T-helper 9 cell (primary cell): ENCODE measurements at places on chromosomes 16 and 17.

DNA sequence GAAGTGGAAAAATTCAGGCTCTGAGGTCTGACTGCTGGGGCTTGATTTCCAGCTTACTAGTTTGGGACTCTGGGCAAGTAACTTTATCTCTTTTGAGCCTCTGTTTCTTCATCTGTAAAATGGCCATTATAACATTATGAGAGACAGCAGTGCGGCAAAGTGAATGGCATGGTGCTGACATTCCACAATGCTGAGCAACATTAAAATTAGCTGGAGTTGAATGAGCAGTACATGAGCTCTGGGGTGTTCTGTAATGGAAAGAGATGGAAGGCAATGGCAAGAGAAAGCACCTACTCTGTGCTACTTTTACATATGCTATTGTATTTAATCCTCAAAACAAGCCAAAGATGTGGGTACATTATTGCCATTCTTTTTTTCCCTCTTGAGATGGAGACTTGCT lies 535.7 kb upstream of the CDH11 start:
- no peak for DNase-seq

DNA sequence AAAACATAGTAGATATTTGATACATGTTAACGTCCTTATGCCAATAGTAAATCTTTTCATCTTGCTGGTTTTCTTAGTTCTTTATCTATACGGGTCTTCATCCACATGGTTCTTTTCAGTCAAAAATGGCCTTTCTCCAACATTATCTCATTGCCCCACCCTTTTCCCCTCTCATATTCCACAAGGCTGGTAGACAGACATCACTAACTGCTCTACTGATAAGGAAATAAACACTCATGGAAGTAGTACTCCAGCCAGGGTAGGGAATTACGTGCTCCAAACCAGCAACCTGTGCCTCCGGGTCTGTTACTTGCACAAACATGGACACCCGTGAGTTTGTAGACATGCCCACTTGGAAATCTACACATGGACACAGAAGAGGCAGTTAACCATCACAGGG lies 141.4 kb downstream of the XYLT1 start:
- no peak for DNase-seq

- DNase-seq: no peak
Observed at GRCh38 chr16:83626676-83627075, 181.1 kb upstream of the HSBP1 start.

DNA sequence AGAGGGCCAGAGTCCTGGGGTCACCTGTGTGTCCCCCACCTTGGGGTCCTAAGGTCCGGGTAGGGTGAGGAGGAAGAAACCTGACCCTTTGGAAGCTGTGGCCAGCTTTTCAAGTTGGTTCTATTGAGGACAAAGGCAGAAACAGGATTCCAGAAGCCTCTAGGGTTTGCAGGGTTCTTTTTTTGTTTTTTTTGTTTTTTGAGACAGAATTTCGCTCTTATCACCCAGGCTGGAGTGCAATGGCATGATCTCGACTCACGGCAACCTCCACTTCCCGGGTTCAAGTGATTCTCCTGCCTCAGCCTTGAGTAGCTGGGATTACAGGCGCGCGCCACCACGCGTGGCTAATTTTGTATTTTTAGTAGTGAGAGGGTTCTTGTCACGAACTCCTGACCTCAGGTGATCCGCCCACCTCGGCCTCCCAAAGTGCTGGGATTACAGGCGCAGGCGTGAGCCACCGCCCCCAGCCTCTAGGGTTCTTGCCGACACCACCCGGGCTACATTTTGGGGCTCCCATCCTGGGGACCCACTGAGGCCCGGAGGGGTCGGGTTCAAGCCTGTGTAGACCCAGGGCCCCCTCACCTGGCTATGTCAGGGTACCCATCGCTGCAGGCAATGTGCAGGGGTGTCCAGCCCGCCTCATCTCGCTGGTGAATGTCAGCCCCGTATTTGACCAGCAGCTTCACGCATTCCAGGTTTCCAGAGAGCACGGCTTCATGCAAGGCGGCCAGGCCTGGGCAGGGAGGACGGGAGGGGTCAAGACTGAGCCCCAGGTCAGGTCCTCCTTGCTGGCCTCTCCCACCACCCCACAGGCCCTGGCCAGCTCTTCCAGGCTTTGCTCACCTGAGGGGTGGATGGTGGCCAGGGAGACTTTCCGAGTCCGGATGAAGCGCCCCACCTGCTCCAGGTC lies 674 bp downstream of the PPP1R27 start:
- DNase-seq: no peak

DNA sequence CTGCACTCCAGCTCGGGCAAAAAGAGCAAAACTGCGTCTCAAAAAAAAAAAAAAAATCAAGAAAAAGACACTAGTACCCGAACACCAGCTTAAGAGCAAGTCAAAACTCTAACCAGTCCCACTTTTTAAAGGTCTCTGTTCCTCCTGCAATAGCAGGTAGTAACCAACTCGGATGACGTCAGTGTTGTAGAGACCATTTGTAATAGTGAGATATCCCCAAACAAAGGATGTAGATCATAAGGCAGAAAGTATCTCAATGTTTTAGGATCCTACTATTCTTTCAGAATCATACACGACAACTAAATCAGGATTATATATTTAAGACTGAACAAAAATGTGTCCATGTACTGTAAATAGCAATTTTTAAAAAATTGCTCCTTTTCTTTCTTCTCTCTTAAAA lies 2.4 kb downstream of the JPT1 start:
- no peak for DNase-seq

- no peak for DNase-seq
Observed at GRCh38 chr17:56909742-56910508, 3.9 kb downstream of the TRIM25 start.

- DNase-seq: no peak
Observed at GRCh38 chr17:6675201-6675825, 23.8 kb downstream of the C17orf100 start.

- DNase-seq: no peak
Observed at GRCh38 chr16:28602529-28602928, 5.7 kb upstream of the SULT1A2 start.

GRCh38 chr17:30824002-30824355 lies 513 bp downstream of the CRLF3 start:
- DNase-seq: peak; percentile 19

- DNase-seq: no peak
Observed at GRCh38 chr17:2594722-2595599, 1.5 kb downstream of the PAFAH1B1 start.

DNA sequence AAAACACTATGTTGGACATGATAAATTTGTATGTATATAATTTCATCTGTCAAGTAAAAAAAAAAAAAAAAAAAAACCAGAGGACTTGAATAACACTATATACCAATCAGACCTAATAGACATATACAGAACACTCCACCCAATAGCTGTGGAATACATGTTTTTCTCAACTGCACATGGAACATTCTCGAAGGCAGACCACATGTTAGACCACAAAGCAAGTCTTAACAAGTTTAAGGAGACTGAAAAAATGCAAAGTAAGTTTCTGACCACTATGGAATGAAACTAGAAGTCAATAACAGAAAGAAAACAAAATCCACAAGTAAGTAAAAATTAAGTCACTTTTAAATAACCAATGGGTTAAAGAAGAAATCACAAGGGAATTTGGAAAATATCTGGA lies 8.4 kb upstream of the CNTNAP4 start:
- DNase-seq: no peak

GRCh38 chr16:55938126-55938525 lies 63.0 kb upstream of the CES5A start:
- no peak for DNase-seq

DNA sequence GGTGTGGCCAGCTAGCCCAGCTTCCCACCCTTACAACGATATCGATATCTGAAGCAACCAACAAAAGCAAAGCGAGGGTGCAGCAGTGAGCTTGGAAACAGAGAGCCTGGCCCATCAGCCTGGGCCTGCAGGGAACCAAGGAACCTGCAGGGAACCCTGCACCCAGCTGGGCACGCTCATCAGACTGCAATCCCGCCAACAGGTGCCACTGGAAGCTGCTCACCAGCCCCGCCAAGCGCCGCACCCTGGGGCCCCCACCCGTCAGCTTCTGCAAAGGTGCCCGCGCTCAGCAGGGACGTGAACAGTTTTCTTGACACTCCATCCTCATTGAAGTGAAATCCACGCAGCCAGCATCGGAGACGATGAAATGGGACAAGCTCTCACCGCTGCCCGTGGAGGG lies 250.7 kb downstream of the RBFOX3 start:
- DNase-seq: no peak

DNA sequence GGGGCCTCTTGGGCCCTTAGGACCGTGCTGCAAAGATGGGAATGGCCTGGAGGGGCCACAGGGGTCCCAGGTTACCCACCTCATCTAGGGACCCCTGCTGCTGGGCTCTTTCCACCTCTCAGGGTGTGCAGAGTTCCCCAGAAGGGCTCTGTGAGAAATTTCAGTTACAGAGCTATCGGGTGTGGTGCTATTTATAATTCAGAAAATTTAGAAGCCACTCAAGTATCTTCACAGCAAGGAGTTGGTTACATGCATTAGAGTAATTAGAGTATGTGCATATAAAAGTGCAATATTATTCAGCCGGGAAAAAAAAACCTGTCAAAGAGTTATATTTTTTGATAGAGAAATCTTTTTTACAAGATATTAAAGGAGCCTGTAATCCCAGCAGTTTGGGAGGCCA lies 18.9 kb downstream of the C16orf90 start:
- DNase-seq: no peak

- DNase-seq: peak; percentile 13
Observed at GRCh38 chr16:11914210-11915113, 1.3 kb downstream of the GSPT1 start.

- DNase-seq: no peak
Observed at GRCh38 chr17:11836508-11836907, 160.8 kb downstream of the ZNF18 start.

DNA sequence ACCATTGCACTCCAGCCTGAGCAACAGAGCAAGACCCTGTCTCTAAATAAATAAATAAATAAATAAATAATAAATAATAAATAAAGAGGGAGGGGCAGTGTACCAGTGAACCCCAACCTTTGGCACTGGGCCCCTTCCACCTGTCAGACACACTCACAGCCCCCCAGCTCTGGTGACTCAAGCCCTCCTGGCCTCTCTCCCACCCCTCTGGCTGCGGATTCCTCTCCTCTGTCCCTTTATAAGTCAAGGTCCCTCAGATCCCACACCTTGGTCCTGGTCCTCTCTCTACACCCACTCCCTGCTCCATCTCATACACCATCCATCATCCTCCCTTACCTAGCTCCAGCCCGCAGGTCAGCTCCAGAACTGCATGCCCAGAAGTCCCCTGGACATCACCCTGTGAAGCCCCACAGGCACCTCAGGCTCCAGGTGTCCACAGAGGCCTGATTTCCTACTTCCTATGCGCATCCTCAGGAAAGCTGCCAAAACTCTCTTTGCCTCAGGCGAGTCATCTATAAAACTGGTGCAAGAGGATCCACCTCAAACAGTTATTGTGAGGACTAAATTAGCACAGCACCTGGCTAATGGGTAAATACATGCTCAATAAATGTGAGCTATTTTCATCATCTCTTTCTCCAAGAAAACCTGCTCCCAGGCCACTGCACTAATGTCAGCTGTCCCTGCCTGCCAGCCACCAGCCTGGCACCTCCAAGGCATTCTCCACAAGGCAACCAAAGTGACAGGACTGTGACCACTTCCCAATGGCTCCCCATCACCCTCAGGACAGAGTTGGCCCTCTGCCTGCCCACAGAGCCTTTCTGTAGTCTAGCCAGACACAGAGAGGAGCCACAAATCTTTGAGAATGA lies 46.8 kb downstream of the BEAN1 start:
- no peak for DNase-seq

GRCh38 chr16:24838554-24839266 lies 7.1 kb upstream of the SLC5A11 start:
- no peak for DNase-seq

- no peak for DNase-seq
Observed at GRCh38 chr16:6258056-6258455, 1074.6 kb upstream of the RBFOX1 start.

GRCh38 chr16:85716022-85716679 lies 27.4 kb upstream of the GINS2 start:
- DNase-seq: no peak

DNA sequence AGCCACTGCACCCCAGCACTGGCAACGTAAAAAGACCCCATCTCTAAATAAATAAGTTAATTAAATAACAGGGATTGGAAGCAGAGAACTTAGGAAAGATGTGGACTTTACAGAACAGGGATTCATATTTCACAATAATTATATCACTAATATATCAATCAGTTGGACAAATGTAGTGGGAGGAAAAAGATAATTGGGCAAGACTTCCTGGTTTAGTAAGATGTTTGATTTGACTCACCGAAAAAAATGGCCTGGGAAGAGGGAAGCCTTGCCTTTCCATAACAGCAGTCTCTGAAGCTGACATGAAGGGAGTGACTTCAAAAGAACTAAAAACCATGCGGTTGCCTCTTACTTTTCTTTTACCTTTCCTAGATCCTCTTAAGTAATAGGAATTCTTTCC lies 15.2 kb upstream of the C17orf78 start:
- DNase-seq: no peak

- no peak for DNase-seq
Observed at GRCh38 chr16:83738923-83739503, 68.8 kb upstream of the HSBP1 start.

- DNase-seq: no peak
Observed at GRCh38 chr17:29155966-29156338, 24.2 kb downstream of the MYO18A start.

- DNase-seq: peak; percentile 57
Observed at GRCh38 chr16:9138731-9139501, 47.5 kb downstream of the HAPSTR1 start.

GRCh38 chr16:57689762-57690558 lies 4.6 kb upstream of the DRC7 start:
- no peak for DNase-seq

- DNase-seq: no peak
Observed at GRCh38 chr16:51592001-51592501, 441.0 kb upstream of the SALL1 start.

DNA sequence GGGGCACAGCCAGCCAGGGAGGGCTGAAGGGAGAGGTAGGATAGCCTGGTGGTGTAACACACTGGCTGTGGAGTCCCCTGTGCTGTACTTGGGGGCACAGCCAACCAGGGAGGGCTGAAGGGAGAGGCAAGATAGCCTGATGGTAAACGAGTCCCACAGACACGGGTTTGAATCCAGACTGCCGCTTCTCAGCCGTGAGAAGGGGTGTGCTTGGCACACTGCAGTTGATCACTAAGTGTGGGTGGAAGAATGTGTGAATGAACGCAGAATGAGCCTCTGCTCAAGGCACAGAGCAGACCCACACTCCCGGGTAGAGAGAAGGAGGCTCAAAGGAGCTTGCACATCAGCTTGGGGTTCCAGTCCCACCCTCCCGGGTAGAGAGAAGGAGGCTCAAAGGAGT lies 71.4 kb downstream of the TIMM22 start:
- no peak for DNase-seq

DNA sequence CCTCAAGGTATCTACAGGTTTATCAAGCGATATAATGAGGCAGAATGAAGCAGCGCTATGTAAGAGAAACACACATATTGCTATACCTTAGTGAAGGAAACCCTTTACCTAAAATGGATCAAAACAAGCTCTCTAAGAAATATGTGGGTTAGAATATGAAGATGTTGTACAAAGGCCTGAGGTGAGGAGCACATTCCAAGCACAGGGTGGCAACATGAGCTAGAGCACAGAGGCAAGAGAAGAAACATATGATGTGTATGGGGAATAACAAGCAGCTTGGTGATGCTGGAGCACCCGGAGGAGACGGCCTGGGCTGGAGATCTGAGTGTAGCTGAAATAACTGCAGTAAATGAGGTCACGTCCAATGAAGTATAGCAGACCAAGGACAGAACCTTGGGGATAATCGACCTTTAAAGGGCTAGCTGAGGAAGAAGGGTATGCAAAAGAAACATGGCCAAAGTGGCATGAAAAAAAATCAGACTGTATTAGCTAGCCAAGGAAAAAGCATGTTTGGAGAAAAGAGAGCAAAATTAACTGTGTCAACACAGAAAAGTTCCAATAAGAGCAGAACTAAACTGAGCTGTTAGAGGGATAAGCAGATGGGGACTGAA lies 44.0 kb downstream of the MARVELD3 start:
- DNase-seq: no peak
